ENCODE measurements at places on chromosomes 16 and 17.

GRCh38 chr17:14919631-14920213 lies 345.4 kb downstream of the PMP22 start:
- DNase-seq: no peak

GRCh38 chr17:44124118-44124438 lies 637 bp upstream of the HDAC5 start:
- DNase-seq: no peak

GRCh38 chr17:79735096-79735495 lies 4.4 kb downstream of the ENPP7 start:
- DNase-seq: no peak

DNA sequence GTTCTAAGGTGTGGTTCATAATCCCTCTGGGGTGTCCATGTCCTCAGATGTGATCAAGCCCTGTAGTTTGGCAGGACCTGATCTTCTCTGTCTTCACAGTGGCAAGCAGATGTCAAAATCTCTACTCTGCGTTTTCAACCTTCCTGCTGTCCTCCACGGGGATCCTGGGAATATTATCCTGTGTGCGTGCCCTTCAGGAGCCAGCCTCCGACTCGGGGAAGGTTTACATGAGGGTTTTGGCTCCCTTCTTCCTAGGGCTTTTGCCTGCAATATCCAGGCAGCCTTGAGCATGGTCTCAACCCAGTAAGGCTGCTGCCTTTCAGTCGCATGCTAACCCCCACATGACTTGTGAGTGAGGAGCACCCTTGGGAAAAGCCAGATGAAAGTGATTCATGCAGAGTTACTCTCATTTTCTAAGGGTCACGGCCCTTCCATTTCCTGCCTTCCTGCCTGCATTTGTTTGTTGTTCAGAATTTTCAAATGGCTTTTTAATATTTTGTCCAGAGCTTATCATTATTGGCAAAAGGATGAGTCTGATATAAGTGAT lies 202.2 kb upstream of the CHMP6 start:
- no peak for DNase-seq

DNA sequence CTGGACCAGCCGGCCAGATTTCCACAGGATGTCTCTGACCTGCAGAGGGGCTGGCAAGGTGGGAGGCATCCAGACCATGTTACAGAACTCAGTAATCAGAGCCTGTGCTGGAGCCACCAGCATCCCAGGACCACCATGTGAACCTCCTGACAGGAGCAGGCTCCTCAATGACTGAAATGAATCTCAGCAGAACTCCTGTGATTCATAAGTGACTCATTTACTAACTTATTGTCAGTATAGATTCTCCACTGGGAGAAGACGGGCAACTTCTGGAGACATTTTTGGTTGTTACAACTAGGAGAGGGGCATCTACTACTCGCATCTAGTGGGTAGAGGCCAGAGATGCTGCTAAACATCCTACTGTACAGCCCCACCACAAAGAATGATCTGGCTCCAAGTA lies 3.1 kb upstream of the WWOX start:
- DNase-seq: no peak

GRCh38 chr16:31190818-31191444 lies 11.0 kb downstream of the FUS start:
- no peak for DNase-seq
